ENCODE measurements at places on chromosomes 12 and 14. TPM values are rescaled to one million over a fixed set of nuclear protein-coding genes. Genes with fewer than 3 reads are reported as not detected.

Gene GLIPR1
- total RNA-seq, result 23.3 TPM

Gene ETFBKMT
- 5.7 TPM for total RNA-seq

Gene DHRS2
- 593 TPM for total RNA-seq

- DNase-seq, result no peak
Measured at GRCh38 chr14:64438181-64438841, 27.0 kb upstream of the AKAP5 start.
